Activated CD4-positive, alpha-beta T cell treated with anti-CD3 and anti-CD28 coated beads, Interleukin-2, amount 50 U/mL, for 1 hour (primary cell): ENCODE measurements at places on chromosomes 16 and 17.

GRCh38 chr16:83951544-83951943 lies 1.5 kb upstream of the OSGIN1 start:
- DNase-seq, result no peak

DNA sequence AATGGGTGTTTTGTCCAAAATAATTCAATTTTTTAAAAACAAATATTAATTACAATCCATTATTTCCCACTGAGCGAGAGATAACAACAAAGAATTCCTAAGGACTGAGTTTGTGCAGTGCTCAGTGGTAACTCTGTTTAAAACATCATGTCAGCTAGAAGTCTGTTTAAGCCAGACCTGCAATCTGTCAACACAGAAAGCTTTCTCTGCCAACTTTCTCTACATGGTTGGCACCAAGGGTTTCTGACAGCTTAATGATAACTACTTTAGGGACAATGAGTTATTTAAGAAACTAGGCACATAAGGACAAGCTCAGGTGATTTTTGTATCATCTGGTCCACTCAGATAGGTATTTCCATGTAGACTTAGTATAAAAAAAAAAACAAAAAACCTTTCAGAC lies 81.8 kb downstream of the WDR59 start:
- no peak for DNase-seq

DNA sequence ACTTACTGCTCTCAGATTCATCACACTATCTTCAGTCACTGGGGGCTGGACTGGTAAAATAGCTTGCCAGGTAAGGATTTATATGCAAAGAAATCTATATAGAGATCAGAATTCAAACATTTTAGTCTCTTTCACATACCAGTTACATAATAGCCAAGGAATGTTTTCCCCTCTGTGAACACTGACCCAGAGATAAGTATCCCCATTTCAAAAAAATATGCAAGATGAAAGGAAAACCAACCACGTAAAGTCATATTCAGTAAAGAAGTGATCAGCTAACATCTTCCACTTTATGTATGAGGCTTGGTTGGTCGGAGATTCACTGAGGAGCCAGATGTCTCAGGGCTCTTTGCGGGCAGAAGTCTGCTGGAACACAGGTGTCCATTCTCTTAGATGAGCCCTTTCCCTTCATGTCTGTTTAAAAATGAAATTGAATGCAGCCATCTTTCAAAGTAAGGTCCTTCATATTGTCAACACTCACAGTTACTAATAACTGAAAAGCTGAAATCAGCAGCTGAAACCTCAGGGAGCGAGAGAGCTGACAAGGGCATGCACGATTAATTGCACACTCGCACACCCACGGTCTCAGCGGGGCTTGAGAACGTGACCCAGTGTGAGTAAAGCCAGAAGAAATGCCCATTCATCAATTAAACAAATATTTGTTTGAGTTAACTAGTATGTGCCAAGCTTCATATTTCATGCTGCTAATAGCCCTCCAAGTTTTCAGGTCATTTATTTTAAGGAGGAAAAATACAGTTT lies 161.2 kb downstream of the MRTFB start:
- DNase-seq, result no peak

- DNase-seq, result no peak
Measured at GRCh38 chr17:17424552-17424951, 52.2 kb upstream of the MED9 start.

DNA sequence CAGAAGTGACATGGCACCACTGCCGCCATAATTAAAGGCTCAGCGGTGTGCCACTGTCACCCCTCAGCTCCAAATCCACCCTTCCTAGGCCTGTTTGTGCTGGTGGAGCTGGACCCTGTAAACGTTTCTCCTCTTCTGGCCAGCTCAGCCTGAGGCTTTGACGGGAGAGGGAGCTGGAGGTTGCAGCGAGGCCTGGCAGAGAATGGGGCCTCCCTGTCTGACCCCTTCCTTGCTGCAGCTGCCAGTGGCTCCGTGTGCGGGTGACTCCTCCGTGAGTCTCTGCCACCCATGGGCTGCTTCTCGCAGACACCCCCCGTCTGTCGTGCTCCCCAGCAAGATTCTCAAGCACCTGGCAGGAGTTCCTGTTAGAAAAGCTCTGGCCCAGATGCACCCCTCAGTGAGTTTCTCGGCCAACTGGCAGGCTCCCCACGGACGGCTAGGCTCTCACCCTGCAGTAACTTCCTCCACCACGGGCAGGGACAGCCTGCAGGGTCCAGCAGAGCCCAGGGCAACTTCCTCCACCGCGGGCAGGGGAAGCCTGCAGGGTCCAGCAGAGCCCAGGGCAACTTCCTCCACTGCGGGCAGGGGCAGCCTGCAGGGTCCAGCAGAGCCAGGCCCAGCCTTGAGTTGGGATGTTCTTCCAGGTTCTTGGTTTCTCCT lies 4.7 kb upstream of the CHMP6 start:
- DNase-seq, result no peak

GRCh38 chr17:79676796-79677195 lies 53.9 kb upstream of the ENPP7 start:
- no peak for DNase-seq
